ENCODE measurements at places on chromosomes 13 and 19.
A peak's percentile ranks its signal among the peaks of the same experiment; 100 is the strongest.

DNA sequence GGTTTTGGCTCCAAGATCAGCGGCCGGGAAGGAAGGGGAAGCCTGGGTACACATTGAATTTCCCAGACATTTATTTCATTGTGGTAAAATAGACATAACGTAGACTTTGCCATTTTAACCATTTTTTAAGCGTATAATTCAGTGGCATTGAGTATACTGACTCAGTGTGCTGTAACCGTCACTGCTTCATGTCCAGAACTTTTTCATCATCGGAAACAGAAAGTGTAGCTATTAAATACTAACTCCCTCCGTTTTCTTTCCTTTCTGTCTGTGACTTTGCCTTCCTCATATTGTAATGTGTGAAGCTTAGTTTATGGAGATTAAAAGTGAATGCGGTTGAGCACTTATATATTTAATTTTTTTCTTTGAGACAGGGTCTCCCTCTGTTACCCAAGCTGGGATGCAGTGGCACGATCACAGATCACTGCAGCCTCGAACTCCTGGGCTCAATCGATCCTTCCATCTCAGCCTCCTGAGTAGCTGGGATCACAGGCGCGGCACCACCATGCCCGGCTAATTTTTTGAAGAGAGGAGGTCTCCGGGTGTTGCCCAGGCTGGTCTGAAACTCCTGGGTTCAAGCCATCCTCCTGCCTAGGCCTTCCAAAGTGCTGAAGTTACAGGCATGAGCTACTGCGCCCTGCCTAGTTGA, 1.4 kb downstream of the HNRNPM start:
- ATAC-seq, result no peak

- ATAC-seq, result no peak
Measured at GRCh38 chr13:44407379-44407778, 33.8 kb downstream of the SERP2 start.

GRCh38 chr13:61187471-61187870, 228.2 kb downstream of the PCDH20 start:
- ATAC-seq, result no peak

DNA sequence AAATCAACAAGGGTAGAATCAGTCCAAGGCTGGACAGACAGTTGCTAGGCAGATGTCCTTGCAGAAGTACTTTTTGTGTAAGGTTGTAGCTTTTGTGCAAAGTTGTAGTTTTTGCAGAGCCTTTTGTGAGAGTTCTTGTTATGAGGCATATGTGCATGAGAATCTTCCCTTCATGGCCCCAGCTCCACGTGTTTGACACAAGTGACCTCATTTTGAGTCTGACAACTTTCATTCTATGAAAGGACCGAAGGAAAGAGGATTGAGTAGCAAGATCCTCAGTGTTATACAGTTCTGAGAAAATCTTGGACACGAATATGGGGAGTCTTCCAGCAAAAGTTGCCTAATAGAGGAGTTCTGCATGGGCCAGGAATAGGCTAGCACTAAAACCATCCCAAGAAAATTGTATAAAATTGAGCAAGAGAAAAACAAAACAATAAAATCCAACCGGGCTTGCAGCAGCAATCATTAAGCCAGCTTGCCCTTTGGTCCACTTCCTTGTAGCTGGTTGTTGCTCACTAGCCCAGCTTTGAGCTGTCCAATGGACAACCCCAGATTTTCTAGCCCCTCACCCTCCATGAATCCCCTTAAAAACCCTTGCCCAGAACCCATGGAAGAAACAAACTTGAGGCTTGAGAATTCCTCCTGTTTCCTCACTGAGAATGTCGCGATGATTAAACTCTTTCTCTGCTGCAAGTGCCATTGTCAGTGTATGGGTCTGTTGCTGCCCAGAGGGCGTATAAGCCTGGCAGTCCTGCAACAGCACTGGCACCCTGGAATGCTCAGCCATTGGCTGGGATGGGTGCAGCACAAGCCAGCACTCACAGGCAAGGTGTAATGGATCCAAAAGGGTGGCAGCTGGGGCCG, 6.5 kb downstream of the EPSTI1 start:
- ATAC-seq, result no peak

- ATAC-seq, result peak; percentile 39
Measured at GRCh38 chr19:970695-971094, 13.4 kb upstream of the WDR18 start.

- ATAC-seq, result no peak
Measured at GRCh38 chr19:44758596-44758995, 10.1 kb downstream of the BCL3 start.

GRCh38 chr13:40235160-40235796, 431.2 kb downstream of the FOXO1 start:
- no peak for ATAC-seq

DNA sequence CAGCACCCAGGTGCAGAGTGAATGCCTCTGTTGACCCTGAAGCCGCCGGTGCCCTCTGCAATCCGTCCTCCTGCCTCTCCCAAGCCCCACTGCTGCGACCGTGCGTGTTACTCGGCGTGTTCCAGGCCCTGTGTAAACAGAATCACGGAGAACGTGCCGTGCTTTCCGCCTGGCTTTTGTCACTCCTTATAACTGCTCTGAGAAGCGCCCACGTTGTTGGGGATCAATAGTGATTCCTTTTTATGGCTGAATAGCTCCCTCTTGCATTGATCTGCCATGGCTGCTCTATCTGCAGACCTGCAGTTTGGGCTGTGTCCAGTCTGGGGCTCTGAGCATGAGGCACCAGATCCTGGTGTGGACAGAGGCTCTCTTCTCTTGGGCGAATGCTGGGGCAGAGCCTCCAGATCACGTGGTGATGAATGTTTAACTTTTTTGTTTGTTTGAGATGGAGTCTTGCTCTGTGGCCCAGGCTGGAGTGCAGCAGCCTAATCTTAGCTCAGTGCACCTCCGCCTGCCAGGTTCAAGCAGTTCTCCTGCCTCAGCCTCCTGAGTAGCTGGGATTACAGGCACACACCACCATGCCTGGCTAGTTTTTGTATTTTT, 15.8 kb downstream of the ADPRHL1 start:
- ATAC-seq, result peak; percentile 67

All from motor neuron (in vitro differentiated cells).